ENCODE measurements at places on chromosomes 1 and 21.

DNA sequence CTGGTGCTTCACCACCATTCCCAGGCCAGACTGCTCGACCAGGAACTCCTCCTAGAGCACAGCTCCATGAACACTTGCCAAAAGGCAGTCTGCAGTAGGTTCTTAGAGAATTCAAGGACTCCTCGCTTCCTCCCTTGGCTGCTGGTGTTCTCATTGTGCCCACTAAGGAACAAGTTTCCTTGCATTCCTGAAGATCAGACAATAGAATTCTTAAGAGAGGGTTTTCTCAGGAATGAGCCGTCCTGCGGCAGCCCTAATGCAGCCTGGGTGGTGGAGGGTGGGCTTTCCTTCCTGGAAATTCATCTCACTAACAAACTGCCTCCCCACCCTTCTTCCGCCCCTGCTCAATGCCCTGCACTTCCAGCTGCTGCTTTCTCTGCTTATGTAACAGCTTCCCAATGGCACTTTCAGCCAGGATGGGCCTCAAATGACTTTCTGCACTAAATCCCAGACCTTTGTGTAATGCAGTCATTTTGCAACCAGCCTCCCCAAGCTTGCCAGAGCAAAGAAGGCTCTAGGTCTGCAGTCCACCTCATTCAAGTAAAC lies 287.9 kb downstream of the PLPP3 start:
- DNase-seq: no peak

GRCh38 chr1:117427297-117427696 lies 60.0 kb downstream of the MAN1A2 start:
- no peak for DNase-seq

DNA sequence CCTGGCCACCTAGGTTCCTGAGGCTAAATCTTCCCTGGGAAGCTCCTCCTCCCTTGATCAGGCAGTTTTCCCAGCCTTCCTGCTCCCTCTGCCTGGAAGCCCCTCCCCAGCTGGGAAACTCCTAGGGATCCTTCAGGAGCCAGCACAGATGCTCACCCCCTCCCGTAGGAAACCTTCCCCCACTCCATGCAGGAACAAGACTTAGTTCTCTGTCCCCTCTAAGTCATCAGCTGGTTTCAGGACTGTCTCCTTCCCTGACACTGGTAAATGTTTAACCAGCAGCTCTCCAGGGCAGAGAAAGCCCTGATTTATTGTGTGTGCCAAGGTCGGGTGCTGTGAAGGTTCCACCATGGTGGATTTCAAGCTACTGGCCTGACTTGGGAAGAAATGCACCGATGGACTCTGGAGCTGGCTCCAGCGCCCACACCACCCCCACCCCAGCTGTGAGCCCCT lies 25.0 kb downstream of the TTC39A start:
- no peak for DNase-seq

DNA sequence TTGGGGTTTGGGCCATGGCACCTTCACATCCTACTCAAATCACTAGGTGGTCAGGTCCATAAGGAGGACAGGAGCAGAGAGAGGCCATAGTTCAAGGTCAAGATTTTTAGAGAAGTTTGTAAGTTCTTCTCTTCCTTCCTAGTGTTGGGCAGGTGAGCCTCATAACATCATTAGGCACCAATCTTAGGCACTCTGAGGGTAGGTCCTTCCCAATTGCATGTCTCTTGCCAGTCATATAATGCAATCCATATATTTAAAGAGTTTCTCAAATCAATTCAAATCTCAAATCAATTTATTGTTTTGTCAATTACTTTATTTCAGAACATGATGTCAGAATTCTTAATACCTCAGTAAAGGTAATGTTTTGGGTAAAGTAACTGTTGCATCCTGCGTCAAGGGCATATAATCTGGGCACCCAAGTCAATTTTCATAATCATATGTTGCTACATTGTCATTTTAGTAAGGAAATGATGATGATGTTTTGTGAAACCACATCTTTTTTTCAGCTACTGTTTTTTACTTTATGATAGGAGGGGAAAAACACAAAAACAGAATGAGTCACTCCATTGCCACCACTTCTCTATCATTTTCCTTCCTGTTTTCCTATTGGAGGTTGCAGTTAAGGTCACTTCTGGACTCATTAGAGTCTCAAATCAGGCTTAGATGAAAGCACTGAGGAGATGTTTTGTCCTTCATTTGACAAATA lies 122.7 kb downstream of the UCHL5 start:
- DNase-seq: no peak

DNA sequence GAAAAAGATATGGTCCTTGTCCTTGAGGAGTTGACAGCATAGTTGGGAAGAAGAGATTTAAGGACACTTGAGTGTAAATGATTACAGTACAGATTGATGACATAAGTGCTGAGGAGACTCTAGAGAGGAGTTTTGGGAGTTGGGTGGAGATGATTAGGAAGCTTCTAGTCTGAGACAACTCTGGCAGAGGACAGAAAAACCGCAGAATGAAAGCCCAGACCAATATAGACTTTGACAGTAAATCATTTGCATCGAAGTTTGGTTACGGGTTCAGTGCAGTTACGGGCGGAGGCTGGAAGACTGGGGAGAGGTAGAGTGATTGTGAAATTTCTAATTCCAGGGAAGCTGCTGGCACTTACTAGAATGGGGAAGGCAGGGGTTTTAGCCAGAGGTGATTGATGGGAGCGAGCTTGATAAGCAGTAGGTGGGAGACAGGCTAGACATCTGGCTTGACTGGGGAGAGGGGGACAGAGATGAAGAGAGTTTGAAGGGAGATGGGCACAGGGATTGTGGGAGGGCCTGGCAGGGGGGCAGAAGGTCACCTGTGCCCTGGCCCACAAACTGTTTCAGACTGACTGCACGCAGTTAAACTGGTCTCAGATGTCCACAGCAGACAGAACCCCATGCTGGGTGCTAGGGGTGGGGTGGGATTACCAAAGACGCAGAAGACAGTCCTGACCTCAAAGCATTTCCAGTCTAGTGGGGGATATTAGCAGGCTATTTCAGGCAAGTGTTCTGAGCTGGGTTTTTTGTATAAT lies 20.1 kb downstream of the SH2D2A start:
- no peak for DNase-seq

DNA sequence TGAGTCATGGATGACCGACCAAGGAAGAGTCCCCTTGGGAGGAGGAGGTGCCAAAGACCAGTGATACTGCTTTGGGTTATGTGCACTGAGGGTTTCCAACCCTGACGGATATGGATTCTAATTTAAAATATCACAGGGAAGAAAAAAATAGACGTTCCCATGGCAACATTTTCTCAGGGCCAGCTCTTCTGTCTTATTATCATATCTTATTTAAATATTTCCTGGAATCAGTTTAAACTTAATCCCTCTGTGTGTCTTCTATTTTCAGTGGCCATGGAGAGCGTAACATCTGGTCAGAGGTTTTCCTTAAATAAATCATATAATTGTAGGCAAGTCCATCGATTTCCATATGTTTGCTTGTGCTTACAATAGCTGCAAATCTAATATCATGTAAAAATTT lies 205.4 kb upstream of the FMN2 start:
- no peak for DNase-seq

GRCh38 chr1:161019751-161020495 lies 1.0 kb downstream of the F11R start:
- DNase-seq: peak; percentile 22

- DNase-seq: peak; percentile 85
Observed at GRCh38 chr1:58785442-58786058, 1.7 kb upstream of the JUN start.

- no peak for DNase-seq
Observed at GRCh38 chr1:222028116-222028515, 286.2 kb upstream of the DUSP10 start.

DNA sequence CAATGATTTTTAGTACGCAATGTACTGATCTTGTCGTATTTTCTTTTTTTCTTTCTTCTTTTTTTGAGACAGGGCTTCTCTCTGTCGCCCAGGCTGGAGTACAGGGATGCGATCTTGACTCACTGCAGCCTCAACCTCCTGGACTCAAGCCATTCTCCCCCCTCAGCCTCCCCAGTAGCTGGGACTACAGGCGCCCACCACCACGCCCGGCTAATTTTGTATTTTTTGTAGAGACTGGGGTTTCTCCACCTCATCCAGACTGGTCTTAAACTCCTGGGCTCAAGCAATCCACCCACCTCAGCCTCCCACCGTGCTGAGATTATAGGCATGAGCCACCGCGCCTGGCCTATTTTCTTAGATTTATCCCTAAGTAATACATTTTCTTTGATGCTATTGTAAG lies 43.9 kb upstream of the COL6A2 start:
- DNase-seq: no peak

DNA sequence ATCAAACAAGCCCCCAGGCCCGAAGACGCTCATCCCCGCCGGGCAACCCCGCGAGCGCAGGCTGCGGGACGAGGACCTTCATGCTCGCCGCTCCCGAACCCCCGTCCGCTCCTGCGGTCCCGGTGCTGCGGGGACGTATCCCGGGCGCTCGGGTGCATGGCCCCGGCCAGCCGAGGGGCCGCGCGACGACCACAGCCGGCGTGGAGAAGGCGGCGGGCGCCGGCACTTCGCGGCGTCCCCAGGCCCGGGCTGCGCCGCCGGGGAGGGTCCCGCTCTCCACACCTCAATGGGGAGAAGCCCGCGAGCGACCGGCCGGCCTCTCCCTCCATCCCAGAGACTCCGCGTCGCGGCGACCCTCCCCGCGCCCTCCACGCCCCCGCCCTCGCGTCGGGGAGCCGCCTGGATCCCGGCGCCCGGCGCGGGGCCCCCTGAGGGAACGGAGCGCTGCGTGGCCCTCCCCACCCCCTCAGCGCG lies 401 bp downstream of the ERRFI1 start:
- no peak for DNase-seq

- DNase-seq: no peak
Observed at GRCh38 chr1:66156144-66156543, 363.4 kb downstream of the PDE4B start.

- DNase-seq: no peak
Observed at GRCh38 chr1:231571904-231572303, 43.4 kb downstream of the TSNAX start.

DNA sequence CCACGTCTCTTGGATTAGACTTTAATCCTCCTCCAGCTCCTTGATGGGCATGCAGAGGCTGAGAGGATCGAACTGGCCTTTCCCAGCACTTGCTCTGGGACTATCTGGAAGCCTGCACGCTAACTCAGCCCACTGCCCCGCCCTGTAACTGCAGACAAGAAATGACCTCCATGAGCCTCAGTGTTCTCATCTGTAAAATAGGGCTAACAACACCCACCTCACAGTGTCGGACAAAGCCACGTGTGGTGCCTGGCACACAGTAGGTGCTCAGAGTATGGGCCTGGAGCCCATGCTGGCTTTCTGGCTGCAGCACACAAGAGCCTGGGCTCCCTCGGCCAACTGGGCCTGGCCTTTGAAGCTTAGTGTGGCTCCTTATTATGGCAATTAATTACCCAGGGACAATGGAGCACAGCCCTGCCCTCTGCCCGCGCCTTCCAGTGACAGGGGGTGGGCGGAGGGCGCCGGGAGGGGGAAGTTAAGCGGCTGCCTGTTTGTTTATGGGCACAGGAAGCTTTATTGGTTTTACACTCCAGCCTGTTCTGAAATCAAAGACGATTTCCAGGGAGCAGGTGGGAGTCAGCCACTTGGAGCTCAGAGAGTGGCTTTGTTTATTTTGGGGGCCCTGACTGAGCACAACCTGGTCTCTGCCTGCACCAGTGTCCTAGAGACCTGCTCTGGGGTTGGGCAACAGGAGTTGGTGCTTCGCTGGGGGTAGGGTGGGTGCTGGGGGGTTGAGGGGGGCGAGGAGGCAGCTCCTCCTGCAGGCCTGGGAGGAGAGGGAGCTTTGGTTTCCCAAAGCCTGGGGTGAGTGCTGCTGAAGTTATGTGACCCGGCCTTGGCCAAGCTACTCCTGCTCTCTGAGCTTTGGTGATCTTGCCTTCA lies 31.0 kb downstream of the PAX7 start:
- no peak for DNase-seq

- DNase-seq: peak; percentile 48
Observed at GRCh38 chr1:45359882-45360513, 19.8 kb upstream of the MUTYH start.

DNA sequence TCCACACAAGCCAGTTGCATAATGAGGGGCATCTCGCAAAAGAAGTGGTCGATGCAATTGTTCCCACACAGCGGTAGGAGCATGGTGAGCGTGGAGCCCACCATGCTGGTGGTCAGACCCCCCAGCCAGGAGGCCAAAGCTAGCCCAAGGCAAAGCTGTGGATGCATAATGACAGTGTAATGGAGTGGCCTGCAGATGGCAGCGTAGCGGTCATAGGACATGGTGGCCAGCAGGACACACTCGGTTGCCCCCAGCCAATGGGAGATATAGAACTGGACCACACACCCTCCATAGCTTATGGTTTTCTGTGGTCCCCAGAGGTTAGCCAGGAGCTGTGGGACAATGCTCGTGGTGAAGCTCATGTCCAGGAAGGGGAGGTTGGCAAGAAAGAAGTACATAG lies 4.3 kb downstream of the OR2C3 start:
- DNase-seq: no peak

GRCh38 chr1:67355745-67356424 lies 48.2 kb downstream of the IL12RB2 start:
- DNase-seq: no peak
